HuH-7.5 (cell line): ENCODE measurements at places on chromosomes 2 and 18.

DNA sequence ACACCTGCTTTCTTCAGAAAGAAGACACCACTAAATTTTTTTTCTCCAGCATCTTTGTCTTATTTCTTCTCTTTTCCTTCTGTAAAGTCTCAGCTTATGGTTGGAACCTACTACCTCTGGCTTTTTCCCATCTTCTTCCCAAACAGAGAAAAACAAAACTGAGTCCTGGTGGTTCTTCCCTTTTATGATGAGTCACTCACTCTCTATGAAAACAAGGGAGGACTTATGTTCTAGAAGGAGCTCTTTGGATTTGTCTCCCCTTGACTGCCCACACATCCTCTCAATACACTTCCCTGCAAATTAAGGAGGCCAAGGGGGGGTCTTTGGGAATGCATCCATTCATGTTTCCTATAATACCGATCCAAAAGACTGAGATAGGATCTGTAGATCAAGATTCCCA lies 22.1 kb upstream of the MEIS1 start:
- no peak for DNase-seq

DNA sequence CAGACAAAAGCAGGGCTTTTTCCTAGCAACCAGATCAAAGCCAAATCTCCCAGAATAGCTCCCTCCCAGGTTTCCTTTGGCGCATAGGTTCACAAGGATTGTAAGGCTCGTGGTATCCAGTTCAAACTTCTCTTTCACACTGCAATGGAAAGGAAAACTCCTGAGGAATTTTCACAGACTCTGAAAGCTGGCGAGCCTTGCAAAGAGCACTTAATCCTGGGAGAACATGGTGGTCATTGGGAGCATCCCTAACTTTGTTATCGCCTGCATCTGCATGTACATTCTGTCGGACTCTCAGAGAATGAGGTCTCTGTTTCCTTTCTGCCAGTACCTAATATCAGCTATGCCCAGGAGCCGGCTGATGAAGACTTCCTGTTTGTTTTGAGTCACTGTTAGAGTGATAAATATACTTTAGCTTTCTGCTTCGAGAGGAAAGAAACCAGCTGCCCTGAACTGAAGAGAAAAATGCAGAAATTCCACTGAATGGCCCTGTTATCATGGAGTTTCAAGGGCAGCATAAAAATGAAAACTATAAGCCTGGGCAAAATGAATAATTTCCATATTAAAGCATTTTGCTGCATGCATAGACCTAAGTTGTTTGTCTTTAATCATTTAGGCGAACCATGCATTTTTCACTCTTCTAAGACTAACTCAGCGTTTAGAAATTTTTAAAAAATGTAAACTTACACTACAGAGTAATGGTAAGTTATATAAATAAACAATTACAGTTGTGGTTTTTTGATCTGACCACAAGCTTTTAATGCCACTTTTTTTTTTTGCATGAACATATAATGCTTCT lies 76.4 kb upstream of the ZEB2 start:
- DNase-seq, result peak; percentile 5

DNA sequence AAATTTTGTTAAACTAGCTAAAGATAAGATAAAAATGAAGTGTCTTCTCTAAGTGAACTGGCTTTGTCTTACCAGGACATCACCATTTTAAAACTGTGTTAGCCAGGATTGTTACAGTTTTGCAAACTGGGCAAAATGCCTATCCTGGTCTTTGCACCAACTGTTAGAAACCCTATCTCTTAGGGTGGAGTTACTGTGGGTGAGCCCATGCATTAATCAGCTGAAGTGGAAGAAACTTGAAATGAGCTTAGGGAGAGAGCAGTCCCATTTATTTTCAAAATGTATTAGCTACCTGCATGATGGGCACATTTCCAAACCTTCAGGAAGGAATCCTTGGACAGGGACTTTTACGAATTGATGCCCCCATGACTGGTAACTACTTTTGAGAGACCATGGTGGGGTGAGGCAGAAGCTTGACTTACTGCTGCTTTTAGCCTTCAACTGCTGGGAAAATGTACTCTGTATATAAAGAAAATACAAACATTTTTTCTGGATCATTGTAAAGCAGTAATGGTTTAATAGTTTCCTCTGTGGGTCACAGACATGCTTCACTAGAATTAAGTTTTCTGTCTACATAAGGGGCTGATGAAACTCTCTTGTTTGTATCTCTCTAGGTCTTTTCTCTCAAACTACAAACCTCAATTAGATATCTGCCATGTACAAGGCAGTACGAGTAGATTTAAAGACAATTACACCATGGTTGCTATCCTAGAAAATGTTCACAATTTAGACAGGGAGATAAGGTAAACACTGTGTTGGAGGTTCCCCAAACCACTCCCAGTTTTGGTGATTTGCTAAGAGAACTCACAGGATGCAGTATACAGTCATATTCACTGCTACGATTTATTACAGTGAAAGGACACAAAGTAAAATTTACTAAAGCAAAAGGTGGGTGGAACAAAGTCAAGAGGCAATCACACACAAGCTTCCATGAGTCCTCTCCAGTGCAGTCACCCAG lies 321.4 kb upstream of the MMADHC start:
- DNase-seq, result no peak

GRCh38 chr2:226405465-226405864 lies 394.2 kb downstream of the IRS1 start:
- no peak for DNase-seq

- DNase-seq, result no peak
Measured at GRCh38 chr2:188676010-188676400, 298.2 kb upstream of the COL3A1 start.

- no peak for DNase-seq
Measured at GRCh38 chr2:121355488-121355887, 70.5 kb upstream of the TFCP2L1 start.

- no peak for DNase-seq
Measured at GRCh38 chr2:85265304-85265703, 62.5 kb downstream of the TGOLN2 start.

DNA sequence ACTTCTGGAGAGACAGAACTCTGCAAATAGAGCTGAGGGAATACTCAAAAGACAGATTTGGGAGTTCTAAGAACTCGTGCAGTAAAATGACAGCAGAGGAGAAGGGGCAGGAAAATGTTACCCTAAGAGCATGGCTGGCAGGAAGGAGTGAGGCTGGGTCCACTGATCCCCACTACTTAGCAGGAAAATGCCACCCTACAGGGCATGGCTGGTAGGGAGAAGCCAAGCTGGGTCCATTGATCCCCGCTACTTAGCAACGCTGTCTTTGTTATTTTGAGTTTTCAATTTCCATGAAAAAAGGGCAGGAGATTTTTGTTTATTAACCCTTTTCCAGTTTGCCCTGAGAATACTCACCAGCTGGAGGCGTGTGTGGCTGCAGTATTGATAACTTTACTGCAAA lies 100.3 kb upstream of the TMEM200C start:
- no peak for DNase-seq

- DNase-seq, result no peak
Measured at GRCh38 chr2:150007815-150008430, 420.3 kb upstream of the MMADHC start.

DNA sequence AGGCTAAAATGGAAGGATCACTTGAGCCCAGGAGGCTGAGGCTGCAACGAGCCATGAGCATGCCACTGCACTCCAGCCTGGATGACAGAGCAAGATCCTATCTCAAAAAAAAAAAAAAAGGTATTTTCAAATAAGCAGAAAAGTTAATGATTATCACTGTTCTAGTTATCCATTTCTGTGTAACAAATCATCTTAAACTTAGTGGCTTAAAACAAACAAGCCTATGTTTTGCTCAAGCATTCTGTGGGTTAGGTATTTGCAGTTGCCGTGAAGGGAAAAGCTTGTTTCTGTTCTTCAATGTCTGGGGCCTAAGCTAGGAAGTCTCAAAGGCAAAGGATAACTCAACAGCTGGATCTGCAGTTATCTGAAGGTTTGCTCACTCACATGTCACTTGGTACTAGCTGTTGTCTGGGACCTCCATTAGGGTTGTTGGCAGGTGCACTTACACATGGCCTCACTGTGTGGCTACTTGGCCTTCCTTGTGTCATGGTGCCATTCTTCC lies 14.1 kb downstream of the MFF start:
- no peak for DNase-seq

DNA sequence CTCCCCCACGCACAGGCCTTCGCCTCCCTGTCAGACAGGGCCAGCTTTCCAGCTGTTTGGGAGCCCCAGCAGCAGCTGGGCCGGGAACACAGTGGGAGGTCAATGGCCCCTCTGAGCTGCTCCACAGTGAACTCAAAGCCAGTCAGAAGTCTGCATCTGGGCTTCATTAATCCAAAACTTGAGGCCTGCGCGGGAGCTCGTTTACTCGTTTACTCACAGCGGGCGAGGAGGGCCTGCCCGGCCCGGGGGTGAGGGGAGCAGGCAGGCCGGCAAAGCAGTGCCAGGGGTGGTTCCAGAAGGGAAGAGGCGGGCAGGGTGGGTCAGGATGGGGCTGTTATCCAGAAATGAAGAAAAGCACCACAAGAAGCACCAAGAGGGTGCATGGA lies 36.8 kb upstream of the SEMA4C start:
- no peak for DNase-seq

GRCh38 chr2:121080013-121080772 lies 204.8 kb downstream of the TFCP2L1 start:
- DNase-seq, result peak; percentile 74

- DNase-seq, result no peak
Measured at GRCh38 chr2:19670303-19670702, 231.5 kb downstream of the TTC32 start.

GRCh38 chr2:86037795-86038192 lies 67.9 kb downstream of the POLR1A start:
- no peak for DNase-seq

DNA sequence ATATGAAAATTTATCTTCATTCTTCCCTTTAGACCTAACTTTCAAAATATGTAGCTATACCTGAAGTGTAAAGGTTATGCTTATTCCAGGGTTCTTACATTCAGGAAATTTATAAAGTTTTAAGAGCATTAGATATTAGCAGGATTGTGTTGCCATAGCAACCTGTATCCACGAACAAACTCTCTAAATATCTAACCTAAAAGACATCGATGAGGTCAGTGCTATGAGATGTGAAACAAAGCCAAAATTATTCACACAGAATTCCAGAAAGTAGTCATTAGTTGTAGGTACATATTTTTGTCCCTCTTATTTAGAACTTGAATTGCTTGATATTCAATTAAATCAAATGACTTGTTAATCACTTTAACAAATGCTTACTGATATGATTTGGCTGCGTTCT lies 705.3 kb downstream of the SOCS6 start:
- DNase-seq, result no peak

DNA sequence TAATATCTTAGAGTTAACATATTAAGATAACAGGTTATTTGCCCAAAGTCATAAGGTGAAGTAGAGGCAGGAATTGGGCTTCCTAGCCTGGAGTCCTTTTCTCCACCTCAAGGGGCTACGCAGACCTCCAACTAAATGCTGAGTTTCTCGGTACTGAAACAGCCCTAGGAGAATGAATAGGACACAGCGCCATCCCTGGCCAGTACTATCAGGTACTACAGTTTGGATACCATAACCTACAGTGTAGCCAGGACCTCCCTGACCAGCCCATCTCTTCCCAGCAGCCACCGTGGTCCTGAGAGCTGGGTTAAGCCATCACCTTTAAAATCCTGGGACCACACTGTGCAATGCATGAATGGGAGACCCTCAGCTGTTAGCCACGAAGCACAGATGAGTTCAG lies 15.7 kb downstream of the CASP8 start:
- no peak for DNase-seq

DNA sequence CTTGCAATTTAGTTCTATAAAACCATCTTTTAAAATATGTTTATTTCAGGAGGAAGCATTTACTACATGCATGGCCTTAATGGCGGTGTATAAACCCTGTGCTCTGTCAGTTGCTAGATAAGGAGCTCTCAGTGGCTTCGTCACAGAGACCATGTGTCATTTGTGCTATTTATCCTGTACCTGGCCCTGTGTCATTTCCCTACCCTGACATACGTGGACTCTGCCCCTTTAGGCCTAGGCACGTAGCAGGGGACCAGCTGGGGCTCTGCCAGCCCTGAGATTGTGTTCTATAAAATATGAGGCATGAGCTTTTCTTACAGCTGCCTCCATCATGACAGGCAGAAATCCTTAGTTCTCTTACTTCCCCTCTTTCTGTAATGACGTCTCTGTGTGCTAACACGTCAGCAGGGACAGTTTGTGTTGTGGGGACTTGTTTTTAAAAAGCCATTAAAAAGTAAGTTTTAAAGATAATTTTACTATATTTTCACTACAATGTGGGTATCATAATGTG lies 88.0 kb downstream of the ITGB1BP1 start:
- no peak for DNase-seq

- DNase-seq, result no peak
Measured at GRCh38 chr18:32724071-32724749, 48.6 kb downstream of the KLHL14 start.

DNA sequence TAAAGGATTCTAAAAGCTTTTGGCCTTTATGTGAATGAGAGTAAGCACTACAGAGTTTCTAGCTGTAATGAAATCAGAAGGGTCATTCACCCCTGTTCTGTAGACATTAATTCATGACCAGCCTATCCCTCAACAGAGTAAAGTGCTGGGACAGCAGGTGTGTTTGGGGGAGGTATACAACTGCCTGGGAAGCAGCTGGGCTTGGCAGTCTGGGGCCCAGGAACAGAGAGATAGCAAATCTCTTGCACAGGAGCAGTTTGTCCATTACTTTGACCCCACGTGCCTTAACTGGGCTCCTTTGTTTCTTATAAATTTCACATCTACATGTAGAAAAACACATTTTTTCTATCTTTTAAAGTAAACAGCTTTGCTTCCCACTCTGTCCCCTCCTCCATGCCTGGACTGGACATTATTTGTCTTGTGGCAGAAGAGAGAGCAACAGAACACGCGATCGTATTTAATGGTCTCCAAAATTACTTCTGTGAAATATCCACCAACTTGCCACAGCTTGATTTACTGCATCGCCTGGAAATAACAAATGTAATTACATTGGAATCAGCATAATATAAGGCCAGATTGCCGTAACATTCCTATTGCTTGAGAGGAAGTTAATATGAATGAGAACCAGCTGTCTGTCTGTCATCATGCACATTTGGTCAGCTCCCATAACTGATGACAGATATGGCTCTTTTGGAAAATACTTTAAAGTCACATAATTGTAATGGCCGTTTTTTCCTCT lies 263.8 kb downstream of the RBM43 start:
- DNase-seq, result no peak

DNA sequence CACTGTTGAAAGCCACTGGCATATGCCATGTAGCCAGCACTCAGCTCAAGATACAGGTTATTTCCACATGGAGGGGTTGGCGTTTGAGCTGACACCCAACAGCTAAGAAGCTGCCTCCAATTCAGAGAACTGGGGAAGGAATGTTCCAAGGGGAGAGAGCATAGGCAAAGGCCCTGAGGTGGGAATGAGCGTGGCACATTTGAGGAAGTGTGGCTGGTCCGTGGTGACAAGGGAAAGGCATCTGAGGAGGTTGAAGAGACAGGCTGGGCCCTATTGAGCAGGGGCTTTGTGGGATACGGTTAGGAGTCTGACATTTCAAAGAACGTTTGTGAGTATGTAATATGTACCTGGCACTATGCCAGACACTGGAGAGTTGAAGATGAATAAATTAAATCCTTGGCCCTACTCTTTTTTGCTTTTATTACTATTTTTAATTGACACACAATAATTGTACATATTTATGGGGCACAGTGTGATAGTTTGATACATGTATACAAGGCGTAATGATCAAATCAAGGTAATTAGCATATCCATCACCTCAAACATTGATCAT lies 27.6 kb upstream of the TMBIM1 start:
- DNase-seq, result no peak
